H9 (cell line): ENCODE measurements at places on chromosomes 3 and 15. TPM values are rescaled to one million over a fixed set of nuclear protein-coding genes. Genes with fewer than 3 reads are reported as not detected.
A peak's percentile ranks its signal among the peaks of the same experiment; 100 is the strongest.

DNA sequence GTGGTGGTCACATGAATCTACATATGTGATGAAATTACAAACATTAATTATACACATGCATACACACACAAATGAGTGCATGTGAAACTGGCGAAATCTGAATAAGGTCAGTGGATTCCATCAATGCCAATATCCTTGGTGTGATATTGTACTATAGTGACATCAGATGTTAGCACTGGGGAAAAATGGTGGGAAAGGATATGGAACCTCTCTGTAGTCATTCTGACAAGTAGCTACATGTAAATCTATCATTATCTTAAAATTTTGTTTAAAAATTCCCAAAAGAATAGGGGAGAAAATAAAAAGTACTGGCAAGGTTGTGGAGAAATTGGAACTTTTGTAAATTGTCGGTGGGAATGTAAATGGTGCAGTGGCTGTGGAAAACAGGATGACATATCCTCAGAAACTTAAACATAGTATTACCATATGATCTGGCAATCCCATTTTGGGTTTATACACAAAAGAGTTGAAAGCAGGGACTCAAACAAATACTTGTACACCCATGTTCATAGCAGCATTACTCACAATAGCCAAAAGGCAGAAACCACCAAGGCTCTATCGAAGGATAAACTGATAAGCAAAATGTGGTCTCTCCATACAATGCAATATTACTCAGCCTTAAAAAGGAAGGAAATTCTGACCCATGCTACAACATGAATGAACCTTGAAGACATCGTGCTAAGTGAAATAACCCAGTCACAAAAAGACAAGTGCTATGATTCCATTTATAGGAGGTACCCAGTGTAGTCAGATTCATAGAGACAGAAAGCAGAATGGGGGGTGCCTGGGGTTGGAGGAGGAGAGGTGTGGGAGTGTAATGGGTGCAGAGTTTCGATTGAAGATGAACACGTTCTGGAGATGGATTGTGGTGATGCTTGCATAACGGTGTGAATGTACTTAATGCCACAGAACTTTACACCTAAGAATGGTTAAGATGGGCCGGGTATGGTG is 25.3 kb upstream of the HRH1 start:
- no peaks in the 10 kb centered on the region for H3K4me1 ChIP-seq
- DNase-seq: no peak
- H3K27ac ChIP-seq: no peak overlapping the region
- H3K27me3 ChIP-seq: no peaks in the 10 kb centered on the region
- H3K4me3 ChIP-seq: no peak overlapping the region
- no peaks in the 10 kb centered on the region; the same call in 1 of the 2 replicates for H3K36me3 ChIP-seq

- no peak overlapping the region for H3K27ac ChIP-seq
- peaks cover 13% of the 10 kb centered on the region; the same call in 1 of the 2 replicates for H3K27me3 ChIP-seq
- no peaks in the 10 kb centered on the region for H3K4me1 ChIP-seq
- no peaks in the 10 kb centered on the region for H3K36me3 ChIP-seq
Measured at GRCh38 chr3:10817506-10817905, 1.5 kb downstream of the SLC6A11 start.

- peaks cover 11% of the 10 kb centered on the region for H3K36me3 ChIP-seq
- H3K27ac ChIP-seq: no peak overlapping the region
- no peaks in the 10 kb centered on the region for H3K4me1 ChIP-seq
Measured at GRCh38 chr3:37315669-37316068, 141.3 kb upstream of the LRRFIP2 start.

GRCh38 chr3:89367166-89367565 is 259.7 kb downstream of the EPHA3 start:
- no peak for DNase-seq
- no peak overlapping the region for H3K4me3 ChIP-seq
- peaks cover 5% of the 10 kb centered on the region for H3K36me3 ChIP-seq

GRCh38 chr3:114155370-114155821 is 23.5 kb downstream of the DRD3 start:
- DNase-seq: peak; percentile 73
- peaks cover 4% of the 10 kb centered on the region for H3K36me3 ChIP-seq

- H3K27ac ChIP-seq: no peak overlapping the region
- no peaks in the 10 kb centered on the region; the same call in 1 of the 2 replicates for H3K4me1 ChIP-seq
- H3K4me3 ChIP-seq: no peak overlapping the region
- H3K27me3 ChIP-seq: no peaks in the 10 kb centered on the region
- no peak for DNase-seq
Measured at GRCh38 chr15:39585389-39585841, 4.5 kb downstream of the THBS1 start.

DNA sequence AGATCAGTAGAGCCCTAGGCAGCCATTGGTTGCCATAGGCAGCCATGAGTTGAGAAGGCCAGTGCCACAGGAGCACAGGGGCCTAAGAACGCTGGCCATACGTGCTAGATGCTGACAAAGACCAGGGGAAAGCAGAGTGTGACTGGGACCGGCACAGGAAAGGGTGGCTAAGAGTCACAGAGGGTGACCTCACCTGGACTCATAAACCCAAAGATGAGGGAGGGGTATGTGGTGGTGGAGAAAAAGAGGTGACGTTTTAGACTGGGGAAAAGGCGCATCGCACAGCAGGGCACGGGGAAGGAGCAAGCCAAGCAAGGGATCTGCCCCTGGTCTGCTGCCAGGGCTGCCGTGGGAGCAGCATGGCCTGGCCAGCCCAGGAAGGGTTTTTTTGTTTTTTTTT is 122.5 kb downstream of the VGLL4 start:
- H3K4me3 ChIP-seq: no peak overlapping the region
- no peaks in the 10 kb centered on the region for H3K27me3 ChIP-seq
- H3K27ac ChIP-seq: no peak overlapping the region
- H3K4me1 ChIP-seq: no peaks in the 10 kb centered on the region
- no peak for DNase-seq
- H3K36me3 ChIP-seq: no peaks in the 10 kb centered on the region

DNA sequence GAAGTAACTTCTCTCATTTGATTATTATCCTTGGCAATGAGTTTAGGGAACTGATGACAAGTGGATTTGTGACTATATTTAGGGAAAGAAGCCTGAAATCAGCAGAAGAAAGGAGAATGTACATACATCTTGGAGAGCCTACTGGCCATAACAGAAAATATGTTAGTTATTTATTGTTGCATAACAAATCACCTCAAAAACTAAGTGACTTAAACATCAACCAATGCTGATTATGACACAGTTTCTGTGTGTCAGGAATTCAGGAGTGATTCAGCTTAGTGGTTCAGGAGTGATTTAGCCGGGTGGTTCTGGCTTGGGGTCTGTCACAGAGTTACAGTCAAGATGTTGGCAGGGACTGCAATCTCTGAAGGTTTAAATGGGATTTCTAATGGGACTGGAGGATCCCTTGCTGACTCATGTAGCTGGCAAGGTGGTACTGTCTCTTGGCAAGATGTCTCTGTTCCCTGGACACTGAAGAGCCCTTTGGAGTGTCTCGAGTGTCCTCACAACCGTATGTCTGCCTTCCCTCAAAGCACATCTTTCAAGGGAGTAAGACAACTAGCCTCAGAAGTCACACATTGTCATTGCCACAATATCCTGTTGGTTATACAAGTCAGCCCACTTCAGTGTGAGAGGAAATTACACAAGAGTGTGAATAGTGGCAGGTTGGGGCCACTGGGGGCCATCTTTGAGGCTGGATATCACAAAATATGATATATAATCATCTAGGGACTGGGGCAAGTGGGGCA is 248.9 kb downstream of the SV2B start:
- H3K4me1 ChIP-seq: no peaks in the 10 kb centered on the region
- H3K36me3 ChIP-seq: no peaks in the 10 kb centered on the region
- no peak overlapping the region for H3K27ac ChIP-seq
- no peak for DNase-seq

- no peak for DNase-seq
- no peak overlapping the region for H3K4me3 ChIP-seq
- no peaks in the 10 kb centered on the region for H3K4me1 ChIP-seq
Measured at GRCh38 chr3:182105875-182106274, 394.1 kb downstream of the SOX2 start.

GRCh38 chr3:71465371-71466036 is 118.0 kb downstream of the FOXP1 start:
- no peak overlapping the region for H3K27ac ChIP-seq
- H3K27me3 ChIP-seq: no peaks in the 10 kb centered on the region
- no peaks in the 10 kb centered on the region for H3K36me3 ChIP-seq
- peaks cover 8% of the 10 kb centered on the region for H3K4me1 ChIP-seq

GRCh38 chr3:13839253-13839652 is 40.6 kb downstream of the WNT7A start:
- H3K27ac ChIP-seq: no peak overlapping the region
- H3K36me3 ChIP-seq: no peaks in the 10 kb centered on the region
- H3K27me3 ChIP-seq: no peaks in the 10 kb centered on the region
- no peaks in the 10 kb centered on the region for H3K4me1 ChIP-seq
- H3K4me3 ChIP-seq: no peak overlapping the region

HEG1 gene
- 9.3 and 10.3 TPM in 2 replicates for total RNA-seq

TRAT1 gene
- total RNA-seq: not detected in 2 replicates

CLDN16 gene
- not detected in 2 replicates for total RNA-seq

ALPK3 gene
- 17.7 and 18.0 TPM in 2 replicates for total RNA-seq

TNNC1 gene
- 5.6 and 7.7 TPM in 2 replicates for total RNA-seq

CKMT1B gene
- total RNA-seq: 31.0 and 36.7 TPM in 2 replicates

SLC9C1 gene
- 0.15 and 0.50 TPM in 2 replicates for total RNA-seq
